ENCODE measurements at places on chromosomes 2 and 18. TPM values are rescaled to one million over a fixed set of nuclear protein-coding genes. Genes with fewer than 3 reads are reported as not detected.

DNA sequence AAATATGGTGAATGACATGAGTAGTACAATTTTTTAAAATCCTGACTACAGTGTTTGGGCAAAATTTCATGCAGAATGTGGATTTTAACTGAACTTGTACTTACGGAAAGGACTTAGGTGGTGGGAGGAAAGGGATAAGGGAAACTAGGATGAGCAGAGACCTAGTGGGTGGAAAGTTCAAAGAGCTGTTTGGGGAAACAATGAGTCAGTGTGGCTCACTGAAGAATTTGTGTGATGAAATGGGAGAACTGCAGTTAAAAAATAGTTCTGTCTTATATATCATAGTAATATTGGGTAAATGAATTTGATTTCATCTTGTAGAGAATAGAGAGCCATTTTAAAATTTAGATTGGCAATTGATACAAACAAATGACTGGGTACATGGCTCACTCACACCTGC, 220.1 kb upstream of the CTAGE1 start:
- DNase-seq: peak; percentile 1

DNA sequence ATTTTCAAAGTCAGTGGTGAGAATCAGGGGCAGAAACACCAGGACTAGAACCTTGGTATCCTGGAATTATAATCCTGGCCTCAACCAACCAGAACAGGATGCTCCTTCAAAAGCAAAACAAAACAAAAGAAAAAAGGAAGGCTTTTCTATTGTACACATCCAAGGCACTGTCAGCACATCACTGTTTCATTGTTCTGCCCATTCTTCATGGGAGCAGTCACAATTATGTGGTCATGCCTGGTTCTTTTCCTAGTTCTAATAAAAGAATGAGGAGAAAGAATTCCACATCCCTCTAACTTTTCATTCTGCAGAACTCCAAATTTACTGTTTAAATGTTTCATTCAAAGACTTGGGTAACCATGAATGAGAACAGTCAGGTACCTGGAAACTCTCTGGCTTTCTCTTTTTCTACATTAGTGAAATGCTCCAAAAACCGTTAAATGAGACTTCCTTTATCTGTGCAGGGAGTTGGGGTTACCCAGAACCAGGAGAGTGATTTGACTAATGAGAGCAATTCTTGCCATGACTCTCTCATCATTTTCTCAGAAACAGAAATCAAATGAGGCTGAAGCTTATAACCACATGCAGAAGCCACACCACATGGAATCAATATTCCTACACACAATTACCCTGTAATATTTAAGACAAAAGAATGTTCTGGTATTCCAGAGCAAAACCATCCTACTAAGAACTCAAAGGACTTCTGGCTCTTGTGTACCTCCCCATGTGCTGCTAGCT, 110.9 kb upstream of the CCDC150 start:
- DNase-seq: no peak

LPIN1 gene
- 36.3 TPM for total RNA-seq

LHCGR gene
- total RNA-seq: not detected

GRCh38 chr18:35182151-35182550, 58.7 kb upstream of the ZNF397 start:
- DNase-seq: no peak

TFCP2L1 gene
- 0.28 TPM for total RNA-seq

GRCh38 chr2:163682695-163683094, 53.1 kb downstream of the FIGN start:
- DNase-seq: peak; percentile 56

DNA sequence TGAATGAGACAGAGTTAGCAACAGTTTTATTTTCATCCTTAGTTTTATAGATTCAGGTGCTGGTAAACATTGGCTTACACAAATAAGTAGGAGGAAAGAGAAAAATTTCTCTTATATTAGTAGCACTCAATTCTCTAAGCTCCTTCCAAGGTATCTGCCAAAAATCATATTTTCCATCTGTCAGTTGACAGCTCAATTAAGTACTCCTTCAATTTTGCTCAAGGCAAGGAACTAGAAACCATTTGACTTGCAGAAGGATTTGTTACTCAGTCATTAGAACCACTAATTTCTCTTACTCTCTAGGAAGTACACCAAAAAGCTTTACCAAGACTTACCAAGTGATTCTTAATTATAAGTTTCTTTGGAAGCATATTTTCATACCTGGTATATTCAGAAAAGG, 101.4 kb upstream of the ATP8B1 start:
- DNase-seq: no peak

GRCh38 chr2:106306387-106306786, 112.3 kb upstream of the UXS1 start:
- no peak for DNase-seq

DNA sequence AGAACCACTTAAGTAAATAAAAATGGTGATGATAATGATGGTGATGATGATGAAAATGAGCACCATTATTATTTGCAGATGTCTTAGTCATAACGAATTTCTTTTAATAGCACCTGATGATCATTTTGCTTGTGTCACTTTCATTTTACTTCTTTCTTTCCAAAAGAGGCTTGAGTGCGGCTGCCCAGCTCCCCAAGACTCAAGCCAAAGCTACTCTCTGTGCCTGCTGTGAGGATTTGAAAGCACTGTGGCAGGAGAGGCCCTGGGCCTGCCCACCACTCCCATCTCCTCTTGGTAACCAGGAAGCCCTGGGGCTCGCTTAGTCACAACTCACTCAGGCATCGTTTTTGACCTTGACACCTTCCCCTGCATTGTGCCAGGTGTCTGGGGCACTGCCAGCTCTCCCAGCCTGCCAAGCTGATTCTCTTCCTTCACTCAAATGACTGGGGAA, 41.2 kb downstream of the RPL37A start:
- DNase-seq: peak; percentile 79

LOXHD1 gene
- 0.05 TPM for total RNA-seq

SEH1L gene
- 63.0 TPM for total RNA-seq

- DNase-seq: no peak
Observed at GRCh38 chr2:29844713-29845326, 76.6 kb downstream of the ALK start.

- DNase-seq: peak; percentile 37
Observed at GRCh38 chr2:177551989-177552421, 159.4 kb downstream of the AGPS start.

EGR4 gene
- not detected for total RNA-seq

GRCh38 chr18:46574000-46574742, 82.8 kb downstream of the LOXHD1 start:
- no peak for DNase-seq

GRCh38 chr2:120995656-120996190, 260.1 kb downstream of the GLI2 start:
- DNase-seq: no peak

DNA sequence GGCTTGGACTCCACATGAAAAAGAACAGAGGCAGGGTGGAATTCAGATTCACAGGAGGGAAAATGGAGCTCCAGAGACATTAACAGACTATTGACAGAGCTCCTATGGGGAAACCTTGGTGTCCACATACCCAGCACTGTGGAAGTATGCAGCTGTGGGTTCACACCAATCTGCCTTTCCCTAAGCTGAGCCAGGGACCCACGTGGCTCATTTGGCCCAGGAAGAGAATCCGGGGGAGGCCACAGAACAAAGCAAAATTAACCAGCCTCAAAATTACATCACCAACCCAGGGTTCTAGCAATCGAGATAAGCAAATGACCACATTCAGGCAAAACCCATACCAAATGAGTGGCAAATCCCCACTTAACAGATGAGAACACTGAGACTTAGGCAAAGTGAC, 105.8 kb upstream of the TWIST2 start:
- no peak for DNase-seq

DNA sequence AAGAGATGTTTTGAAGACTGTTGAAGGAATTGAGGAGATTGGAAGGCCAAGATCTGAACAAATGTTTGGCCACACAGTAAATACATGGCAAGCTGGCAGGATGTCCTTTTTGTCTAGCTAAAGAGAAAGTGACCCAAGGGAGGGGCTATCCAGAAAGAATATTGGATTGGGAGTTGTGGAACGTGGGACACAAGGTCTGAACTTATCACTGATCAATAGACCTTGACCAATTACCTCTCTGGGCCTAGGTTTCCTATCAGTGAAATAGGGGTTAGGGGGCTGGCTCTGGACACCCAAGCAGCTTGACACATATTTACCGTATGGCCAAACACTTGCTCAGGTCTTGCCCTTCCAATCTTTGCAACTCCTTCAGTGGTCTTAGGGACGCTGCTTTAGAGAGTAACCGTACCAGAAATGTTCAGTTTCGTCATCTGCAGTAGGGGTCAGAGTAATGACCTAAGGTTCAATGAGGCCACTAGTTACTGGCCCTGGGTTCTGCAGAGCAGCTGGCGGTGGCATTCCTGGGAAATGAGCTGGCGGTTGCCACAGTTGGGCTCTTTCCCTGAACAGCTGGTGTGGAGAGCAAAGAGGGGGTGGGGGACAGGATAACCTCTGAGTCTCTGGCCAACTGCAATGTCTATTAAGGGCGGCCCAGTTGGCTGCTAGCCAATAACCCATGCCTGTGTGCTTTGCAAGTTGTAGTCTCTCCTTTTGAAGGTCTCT, 70.1 kb upstream of the STPG4 start:
- DNase-seq: peak; percentile 97

UGT1A10 gene
- not detected for total RNA-seq

- DNase-seq: no peak
Observed at GRCh38 chr2:212274215-212274614, 264.4 kb downstream of the ERBB4 start.

DNA sequence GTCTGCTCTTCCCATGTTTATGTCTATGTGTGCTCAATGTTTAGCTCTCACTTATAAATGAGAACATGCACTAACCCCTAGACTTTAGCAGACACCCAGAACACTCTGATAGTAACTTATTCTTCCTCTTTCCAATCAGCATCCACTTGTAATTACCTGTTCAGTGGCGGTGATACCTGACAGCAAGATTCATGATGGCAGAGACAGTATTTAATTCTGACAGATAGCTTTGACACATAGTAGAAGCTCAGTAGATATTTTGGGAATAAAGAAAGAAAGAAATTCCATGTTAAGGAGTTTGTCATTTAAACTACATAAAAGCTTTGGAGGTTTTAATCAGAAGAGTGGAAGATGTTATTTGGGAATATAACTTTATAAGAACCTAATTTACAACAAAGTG, 171.3 kb downstream of the CDH7 start:
- DNase-seq: no peak

DNA sequence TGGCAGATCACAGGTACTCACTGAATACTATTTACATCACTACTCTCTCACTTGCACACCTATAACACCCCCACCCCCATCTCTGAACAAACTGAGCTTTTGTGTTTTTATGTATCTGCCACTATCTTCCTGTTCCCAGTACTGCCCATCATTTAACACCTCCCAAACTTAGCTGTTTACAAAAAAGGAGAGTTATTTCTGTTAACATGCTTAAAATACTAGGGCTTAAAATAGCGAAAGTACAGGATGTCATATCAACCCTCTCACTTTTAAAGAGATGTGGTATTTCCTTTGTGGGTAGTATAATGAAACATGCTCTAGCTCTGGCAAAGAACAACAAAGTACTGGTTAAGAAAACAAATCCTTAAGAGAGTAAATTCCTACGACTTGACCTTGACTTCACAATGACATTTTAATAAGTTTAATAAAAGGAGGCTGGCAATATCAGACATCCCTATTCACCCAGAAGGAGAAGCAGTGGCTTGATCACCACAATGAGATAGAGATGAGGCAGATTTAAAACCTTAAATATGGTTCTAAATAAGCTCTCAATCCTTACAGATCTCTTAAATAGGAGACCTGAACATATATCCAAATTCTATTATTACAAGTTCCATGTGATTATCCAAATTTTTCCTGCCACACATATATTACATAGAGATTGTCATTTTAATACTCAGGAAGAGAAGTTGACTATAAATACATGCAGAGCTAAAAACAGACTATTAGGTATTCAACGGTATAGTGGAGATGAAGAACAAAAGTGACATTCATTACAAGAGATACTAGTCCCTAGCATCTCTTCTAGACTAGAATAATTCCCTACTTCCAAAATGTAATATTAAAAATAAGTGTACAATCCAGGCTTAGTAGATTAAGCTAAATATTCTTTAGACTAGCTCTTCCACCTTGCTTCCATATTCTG, 36.9 kb downstream of the TRAK2 start:
- peak; percentile 63 for DNase-seq

GRCh38 chr2:218627939-218628338, 20.2 kb downstream of the PLCD4 start:
- DNase-seq: no peak

DNA sequence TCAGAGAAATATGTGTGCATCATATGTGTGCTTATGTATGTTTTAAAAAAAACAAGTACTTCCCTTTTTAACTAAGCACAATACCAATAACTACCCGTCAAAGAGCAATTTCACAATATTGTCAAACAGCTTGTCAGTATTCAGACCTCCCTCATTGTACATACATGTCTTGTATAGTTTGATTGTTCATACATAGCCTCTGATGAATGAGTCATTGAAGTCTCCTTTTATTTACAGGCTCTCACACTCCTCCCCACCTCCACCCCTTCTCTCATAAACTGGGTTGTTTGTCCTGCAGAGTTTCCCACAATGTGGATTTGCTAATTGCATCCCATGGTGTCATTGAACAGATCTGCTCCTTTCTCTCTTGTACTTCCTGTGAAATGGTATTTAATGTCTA, 132.8 kb upstream of the L3MBTL4 start:
- DNase-seq: no peak

GRCh38 chr2:37779139-37779538, 107.7 kb upstream of the CDC42EP3 start:
- no peak for DNase-seq

GRCh38 chr18:45557779-45558178, 57.5 kb upstream of the SLC14A2 start:
- DNase-seq: no peak

DNA sequence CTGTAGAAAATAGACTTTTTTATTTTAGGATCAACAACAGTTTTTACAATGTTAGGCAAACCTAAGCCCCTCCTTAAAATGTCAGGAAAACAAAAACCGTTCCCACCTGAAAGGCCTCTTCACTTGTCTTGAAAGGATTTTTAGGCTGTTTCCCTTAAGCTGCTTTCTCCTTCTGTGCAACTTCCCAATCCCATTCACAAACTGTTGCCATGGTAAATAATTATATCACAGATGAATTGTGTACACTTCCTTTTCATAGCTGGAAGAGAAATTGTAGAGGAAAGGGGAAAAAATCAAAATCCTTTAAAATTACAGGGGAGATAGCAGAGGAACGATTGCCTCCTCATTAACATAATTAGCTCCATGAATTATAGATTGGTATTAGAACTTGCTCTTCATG, 1488.0 kb upstream of the CELF4 start:
- peak; percentile 9 for DNase-seq

GRCh38 chr2:199907008-199907714, 3.9 kb upstream of the C2orf69 start:
- DNase-seq: no peak

COLEC11 gene
- 0.85 TPM for total RNA-seq

TRPM8 gene
- total RNA-seq: not detected

DNA sequence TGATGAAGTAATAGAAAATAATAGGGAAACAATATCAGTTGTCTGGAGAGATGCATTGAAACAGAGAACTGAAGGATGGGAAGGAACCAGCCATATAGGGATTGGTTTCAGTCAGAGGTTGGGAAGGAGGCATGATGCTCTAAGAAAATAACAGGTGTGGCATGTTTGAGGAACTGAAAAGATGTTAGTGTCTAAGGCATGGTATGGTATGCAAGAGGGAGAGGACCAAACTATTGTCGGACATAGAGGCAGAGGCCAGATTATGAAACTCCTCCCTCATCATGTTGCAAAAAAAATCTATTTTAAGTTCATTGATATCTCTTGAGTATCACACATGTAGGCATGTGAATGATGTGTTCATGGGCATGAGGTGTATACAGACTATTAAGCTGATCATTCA, 48.9 kb upstream of the EMILIN2 start:
- no peak for DNase-seq

Data from dermis blood vessel endothelial cell (primary cell).